ENCODE measurements at places on chromosomes 3 and 15.

DNA sequence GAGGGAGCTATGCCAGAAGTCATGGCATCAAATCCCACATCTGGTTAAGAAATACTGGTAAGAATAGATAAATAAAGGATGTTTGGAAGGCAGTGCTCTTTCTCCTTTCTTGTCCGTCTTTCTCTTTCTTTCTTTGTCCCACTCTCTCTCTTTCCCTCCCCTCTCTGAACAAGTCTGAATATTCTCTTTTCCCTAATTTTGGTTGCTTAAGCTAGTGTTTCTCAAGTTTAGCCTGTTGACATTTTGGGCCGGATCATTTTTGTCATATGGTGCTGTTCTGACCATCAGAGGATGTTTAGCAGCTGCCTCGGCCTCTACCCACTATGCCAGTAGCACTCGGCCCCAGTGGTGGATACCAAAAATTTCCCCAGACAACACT lies 405.3 kb upstream of the C2CD4B start:
- no peak for DNase-seq

- no peak for DNase-seq
These were observed 22.7 kb upstream of the ZBTB20 start for GRCh38 chr3:115169808-115170207.

DNA sequence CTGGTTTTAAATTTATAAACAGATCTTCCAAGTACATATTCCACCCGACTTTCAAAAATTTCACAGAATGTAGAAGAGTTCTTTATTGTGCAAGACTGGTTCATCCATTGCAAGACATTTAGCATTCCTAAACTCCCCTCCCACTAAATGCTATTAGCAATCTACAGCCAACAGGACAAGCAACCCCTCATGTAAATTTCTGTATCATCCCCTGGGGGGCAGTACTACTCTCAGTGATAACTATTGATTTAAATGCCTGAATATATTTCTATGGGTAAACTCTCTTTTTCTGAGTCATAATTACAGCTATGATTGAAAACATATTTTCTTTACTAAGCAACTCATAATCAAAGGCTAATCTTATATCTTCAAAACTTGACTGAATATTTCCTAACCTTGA lies 10.7 kb upstream of the SLC15A2 start:
- no peak for DNase-seq

- DNase-seq: no peak
These were observed 242.8 kb upstream of the ICE2 start for GRCh38 chr15:60721707-60722106.

DNA sequence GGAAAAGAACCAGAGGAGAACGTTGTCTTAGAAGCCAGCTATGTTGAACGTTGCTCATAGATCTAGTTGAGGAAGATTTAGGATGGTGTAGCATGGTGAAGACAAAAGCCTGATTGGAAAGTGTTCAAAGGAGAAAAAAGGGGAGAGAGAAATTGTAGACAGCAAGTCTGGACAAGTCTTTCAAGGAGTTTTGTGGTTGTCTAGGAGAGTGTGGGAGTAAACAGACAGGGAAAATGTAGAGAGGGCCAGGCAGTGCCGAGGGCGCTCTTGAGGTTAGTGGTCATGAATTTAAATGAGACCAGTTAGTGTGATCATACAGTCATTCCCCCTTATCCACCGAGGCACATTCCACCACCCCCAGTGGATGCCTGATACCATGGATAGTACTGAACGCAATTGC lies 167.5 kb upstream of the IL12A start:
- no peak for DNase-seq

GRCh38 chr3:160948273-160948672 lies 156.9 kb downstream of the B3GALNT1 start:
- DNase-seq: no peak

GRCh38 chr3:125053304-125053699 lies 2.5 kb downstream of the HEG1 start:
- DNase-seq: no peak

GRCh38 chr3:153679714-153680113 lies 441.5 kb upstream of the ARHGEF26 start:
- no peak for DNase-seq

GRCh38 chr3:60384341-60384740 lies 866.9 kb downstream of the FHIT start:
- no peak for DNase-seq

GRCh38 chr3:140854961-140855360 lies 86.7 kb upstream of the SLC25A36 start:
- no peak for DNase-seq

DNA sequence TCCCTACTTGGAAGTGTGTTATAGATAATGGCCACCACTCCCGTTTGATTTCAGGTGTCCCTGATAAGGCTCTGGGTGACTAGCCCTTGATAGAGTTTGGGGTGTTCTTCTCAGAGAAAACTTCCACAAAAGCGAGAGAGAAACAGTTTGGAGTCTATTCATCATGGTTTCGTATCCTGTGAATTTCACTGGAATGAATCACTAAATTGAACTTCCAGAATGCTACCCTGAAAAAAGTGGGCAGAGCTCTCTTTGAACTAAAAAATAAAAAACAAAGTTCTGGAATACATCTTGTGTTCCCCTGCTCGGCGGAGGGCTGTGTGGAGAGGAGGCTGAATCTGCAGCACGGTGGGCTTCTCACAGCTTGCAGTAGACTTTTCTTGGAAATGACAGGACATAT lies 52.8 kb upstream of the FAM98B start:
- no peak for DNase-seq

- DNase-seq: no peak
These were observed 8.6 kb downstream of the ZXDC start for GRCh38 chr3:126466886-126467610.

- DNase-seq: no peak
These were observed 108.3 kb downstream of the LRIG1 start for GRCh38 chr3:66392512-66392911.

- no peak for DNase-seq
These were observed 30.2 kb downstream of the MUC20 start for GRCh38 chr3:195750797-195751520.

DNA sequence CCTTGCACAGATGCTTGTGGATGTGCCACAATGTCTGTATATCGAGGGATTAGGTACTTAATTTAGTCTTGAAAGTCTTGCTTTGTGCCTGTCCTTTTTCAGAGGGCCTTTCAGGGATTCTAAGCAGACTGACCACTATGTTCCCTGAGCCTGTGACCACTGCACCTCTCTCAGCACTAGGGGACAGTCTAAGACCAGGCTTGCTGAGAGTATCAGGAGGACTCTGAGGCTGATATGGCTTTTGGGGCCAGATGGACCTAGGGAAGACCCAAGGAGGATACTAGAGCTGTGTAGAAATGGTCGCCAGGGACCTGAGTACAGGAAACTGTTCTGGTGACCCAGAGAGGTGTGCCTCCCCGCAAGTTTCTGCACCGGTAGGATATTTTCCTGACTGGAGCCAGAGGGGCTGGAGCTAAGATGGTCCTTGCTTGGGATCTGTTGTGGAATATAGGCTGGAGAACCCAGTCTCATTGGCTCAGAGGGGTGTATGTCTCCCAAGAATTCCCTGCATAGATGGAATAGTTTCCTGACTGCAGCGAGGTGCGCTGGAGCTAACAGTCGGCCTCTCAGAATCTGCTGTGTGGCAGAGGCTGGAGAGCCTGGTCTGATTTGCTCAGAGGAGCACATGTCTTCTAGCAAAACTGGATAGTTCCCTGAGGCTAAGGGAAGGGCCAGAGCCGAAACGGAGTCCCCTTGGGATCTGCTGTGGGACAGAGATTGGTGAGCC lies 213.2 kb upstream of the DCBLD2 start:
- no peak for DNase-seq

- DNase-seq: no peak
These were observed 171.9 kb downstream of the FMN1 start for GRCh38 chr15:33022629-33023028.

GRCh38 chr3:167843481-167843880 lies 108.0 kb downstream of the SERPINI1 start:
- no peak for DNase-seq

DNA sequence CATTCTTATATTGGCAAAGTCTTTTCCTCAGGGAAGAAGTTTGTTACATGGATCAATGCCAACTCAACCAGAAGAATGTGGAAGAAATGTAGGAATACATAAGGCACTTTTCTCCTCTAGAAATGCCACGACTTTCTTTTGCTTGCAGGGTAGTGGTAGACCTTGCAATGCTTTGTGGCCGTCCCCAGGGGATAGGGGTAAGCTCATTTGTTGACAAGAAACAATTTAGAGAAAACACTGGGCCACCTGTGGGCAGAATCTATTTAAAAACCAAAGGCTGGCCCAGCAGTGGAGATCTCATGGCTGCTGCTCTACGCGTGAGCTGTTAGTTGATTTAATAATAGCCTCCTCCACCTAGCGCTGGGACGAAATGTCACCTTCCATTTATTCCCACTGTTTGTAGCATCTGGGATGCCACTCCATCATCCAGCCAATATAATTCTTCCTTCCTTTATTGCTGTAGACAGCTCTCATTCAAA lies 64.6 kb upstream of the PFN2 start:
- no peak for DNase-seq

DNA sequence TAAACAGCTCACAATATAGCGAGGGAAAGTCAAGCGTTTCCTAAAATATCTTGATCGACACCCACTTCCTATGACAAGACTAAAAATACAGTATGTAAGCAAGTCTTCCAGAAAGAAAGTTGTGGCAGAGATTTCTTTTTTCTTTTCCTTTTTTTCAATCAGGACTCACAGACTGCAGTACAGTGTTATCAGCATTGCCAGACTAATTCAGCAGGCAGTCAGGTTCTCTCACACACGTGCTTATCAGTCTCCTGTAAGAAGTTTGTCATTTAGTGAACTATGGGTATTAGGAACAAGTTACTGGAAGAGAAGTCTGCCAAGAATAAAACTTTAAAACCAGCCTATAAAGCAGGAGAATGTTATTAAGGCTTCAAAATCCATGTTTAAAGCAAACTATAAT lies 32.8 kb upstream of the ZNF385D start:
- no peak for DNase-seq

DNA sequence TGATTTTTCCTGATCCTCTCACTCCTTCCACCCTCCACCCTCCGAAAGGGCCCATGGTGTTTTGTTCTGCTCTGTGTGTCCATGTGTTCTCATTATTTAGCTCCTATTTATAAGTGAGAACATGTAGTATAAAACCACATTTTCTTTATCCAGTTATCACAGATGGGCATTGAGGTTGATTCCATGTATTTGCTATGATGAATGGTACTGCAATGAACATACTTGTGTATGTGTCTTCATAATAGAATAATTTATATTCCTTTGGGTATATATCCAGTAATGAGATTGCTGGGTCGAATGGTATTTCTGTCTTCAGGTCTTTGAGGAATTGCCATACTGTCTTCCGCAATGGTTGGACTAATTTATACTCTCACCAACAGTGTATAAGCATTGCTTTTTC lies 126.0 kb downstream of the IMPG2 start:
- DNase-seq: no peak

DNA sequence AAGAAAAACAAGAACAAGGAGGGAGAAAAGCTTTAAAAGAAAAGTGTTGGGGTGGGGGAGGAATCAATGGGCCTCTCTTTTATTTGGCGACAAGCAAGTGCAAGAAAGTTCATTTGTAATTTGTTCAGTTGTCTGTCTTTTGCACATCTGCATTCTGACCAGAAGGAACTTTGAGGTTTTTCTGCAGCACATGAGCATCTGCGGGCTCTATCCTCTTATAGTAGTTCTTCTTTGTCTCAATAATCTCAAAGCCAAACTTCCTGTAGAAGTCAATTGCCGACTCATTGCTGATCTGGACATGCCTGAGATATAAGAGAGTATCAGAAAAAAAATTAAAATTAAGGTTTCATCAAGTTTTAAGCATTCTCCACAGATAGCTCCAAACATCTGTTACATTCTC lies 24.4 kb downstream of the NAA50 start:
- DNase-seq: no peak

DNA sequence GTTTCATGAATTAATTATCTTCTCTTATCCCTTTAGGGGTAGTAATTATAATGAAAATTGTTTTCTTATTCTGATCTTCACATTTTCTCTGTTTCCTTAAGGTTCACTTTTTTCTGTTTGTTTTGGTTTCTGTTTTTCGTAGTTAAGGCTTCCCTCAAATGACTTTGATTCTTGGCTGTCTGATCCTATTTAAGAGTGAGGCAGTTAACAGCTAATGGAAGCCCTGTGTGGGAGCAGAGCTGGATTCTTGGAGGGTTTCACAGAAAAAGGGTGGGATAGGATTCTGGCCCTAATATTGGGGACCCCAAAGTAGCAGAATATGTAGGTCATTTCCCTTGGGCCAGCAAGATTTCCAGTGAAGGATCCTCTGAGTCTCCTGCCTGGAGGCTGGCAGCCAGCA lies 6.8 kb upstream of the AMOTL2 start:
- no peak for DNase-seq

DNA sequence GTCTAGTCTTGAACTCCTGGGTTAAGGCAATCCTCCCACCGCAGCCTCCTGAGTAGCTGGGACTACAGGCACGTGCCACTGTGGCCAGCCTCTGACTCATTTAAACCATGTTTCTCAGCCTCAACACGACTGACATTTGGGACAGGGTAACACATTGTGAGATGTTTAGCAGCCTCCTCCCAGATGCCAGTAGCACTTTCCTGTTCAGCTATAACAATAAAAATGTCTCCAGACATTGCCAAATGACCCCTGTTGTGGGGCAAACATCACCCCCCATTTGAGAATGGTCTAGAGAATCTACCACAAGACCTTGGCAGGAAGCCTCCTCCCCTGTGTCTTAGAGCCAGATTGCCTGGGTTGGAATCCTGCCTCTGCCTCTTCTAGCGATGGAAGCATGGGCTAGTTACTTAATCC lies 8.4 kb downstream of the TMEM40 start:
- no peak for DNase-seq

DNA sequence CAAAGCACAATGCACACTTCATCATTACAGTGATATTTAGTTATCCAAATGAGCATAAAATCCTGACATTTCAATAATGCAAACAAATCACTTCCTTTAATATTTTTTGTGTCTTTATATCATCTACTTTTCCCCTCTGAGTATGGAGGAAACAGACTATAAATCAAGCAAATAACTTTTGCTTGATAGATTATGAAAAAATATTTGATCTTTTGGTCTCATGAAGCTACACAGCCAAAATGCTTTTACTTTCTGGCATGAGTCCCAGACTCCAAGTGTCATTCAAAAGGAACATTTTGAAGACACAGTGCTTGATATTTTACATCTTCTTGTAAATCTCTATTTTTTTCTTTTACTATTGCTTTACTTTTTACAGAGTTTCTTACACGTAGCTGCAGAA lies 215.3 kb upstream of the ROBO1 start:
- no peak for DNase-seq

- no peak for DNase-seq
These were observed 192.4 kb downstream of the SQOR start for GRCh38 chr15:45827275-45827674.

DNA sequence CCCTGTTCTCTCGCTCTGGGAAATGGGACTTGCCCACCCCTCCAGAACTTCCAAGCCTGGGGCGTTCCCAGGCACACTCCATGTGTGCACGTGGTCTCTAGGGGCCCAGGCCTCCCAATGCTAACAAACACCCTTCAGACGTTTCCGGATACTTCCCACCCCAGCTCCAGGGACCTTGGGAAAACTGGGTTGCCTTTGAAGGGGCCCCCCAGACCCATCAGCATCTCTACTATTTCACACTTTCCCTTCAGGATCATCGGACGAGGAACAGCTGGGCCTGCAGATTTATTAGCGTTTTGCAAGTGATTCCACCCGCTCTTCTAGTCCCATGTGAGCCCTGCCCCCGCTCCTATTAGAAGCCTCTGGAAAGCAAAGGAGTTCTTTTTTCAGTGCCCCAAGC lies 63.2 kb downstream of the MAGEF1 start:
- DNase-seq: no peak
